Left kidney (tissue), 8 donors: ENCODE measurements at places on chromosomes 12 and 14. TPM values are rescaled to one million over a fixed set of nuclear protein-coding genes. Genes with fewer than 3 reads are reported as not detected.

BDKRB1 gene
- polyA plus RNA-seq: 0.52 TPM

DNA sequence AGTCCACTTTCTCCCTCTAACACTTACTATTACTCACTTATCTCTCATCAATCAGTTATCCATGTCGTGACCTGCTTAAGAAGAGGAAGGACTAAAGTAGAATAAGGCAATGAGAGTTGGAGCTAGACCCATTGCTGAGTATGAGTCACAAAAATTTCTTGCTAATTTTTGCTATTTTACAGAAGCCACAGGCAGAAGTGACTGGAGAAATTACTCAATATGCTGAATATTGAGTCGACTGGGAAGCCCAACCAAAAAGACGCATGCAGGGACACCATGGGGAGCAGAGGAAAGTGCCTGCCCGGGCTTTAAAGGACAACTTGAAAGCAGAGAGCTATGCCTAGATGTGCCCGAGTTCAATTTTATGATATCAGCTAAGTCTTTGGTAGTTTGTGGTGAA lies 115.4 kb upstream of the FOXG1 start:
- no peak for DNase-seq

GRCh38 chr14:72704502-72704901 lies 189.4 kb downstream of the DPF3 start:
- no peak for DNase-seq

DNA sequence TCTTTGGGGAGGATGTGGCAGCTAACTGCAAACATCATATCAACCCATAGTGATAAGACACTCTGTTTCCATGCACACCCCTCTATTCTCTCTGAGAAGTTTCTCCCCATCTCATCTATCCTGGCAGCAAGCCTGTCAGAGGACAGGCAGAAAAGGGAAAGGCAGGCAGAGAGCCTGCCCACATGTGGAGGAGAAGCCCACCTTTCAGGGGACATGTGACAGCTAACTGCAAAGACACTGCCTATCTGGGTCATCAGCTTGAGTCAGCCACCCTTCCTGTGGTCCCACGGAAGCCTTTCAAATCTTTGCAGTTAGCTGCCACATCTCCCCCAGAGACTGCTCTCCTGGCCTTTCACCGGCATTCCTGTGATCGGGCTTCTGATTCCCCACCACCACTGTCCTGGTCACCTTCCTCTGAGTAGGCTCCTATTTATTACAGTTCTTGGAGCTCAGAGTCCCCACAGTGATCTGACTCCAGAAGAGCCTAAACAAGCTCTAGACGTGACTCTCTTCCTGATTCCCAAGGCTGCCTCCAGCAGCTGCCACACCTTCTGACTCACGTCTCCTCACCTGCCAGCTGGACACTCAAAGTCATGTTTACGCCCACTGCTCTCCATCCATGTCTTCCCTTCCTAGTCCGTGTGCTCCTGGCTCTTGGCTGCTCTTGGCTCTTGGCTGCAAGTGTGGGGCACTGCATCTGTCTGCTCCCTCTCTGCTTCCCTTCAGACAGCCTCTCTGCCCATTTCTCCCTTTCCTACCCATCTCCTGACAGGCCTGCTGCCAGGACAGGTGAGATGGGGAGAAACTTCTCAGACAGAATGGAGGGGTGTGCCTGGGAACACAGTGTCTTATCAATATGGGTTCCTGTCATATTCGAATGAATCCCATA lies 7.5 kb upstream of the KRT1 start:
- DNase-seq: no peak

C12orf54 gene
- polyA plus RNA-seq: 0.60 TPM

DNA sequence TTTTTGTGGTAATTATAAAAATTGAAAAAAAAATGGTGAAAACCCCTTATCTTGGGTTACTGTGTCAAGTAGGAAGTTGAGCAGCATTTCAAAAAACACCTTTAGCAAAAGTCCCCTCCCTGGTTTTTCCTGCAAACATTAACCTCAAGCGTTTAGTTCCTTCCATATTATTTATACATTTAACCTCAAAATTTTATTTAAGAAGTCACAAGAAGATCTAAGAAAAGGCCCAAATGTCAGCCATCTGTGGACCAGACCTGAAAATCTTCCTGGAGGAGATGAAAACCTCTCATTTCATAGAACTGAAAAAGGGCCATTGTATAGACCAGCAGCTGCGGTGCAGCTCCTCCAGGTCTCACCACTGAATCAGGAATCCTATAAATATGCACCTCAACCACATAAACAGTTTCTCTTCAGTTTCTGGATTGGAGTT lies 40.4 kb upstream of the BTG1 start:
- no peak for DNase-seq

DNA sequence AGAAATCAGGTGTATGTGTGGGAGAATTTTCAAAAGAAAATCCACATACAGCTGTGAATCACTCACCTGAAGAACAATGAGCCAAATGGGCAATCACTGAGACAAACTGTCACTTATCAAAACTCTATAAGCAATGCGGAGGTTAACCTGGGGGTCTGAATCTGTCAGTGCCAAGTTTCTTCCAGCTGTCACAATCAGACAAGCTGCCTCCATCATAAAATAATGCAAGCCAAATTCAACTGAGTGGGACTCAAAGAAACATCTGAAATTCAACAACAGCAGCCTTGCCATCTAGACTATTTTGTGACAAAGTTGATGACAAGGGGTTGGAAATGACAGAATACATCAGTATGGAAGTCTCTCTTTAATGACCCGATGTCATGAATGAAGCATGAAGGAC lies 60.3 kb downstream of the GARIN6 start:
- DNase-seq: no peak

GALNT16 gene
- polyA plus RNA-seq: 2.7 TPM

RPL10L gene
- polyA plus RNA-seq: not detected

ERBB3 gene
- polyA plus RNA-seq: 111 TPM

DNA sequence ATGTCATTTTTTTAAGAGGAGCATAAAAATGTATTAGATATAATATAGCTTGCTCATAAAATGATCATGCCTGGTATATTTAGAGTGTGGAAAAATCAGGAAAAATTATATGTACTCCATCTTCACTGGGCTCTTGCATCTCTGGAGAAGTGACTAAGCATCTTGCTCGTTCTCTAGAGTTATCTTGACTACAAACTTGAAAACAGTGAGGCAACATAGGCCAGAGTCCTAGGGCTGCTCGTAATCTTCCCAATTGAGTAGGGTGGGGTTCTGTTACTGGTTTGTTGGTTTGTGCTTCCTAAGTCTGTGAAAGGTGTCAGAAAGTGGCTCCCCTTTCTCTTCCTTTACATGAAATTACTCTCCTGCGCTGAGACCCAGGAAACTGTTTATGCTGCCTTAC lies 46.2 kb downstream of the AACS start:
- no peak for DNase-seq

GRCh38 chr12:16020031-16020430 lies 108.9 kb downstream of the DERA start:
- DNase-seq: no peak
